ENCODE measurements at places on chromosomes 5 and 9.

DNA sequence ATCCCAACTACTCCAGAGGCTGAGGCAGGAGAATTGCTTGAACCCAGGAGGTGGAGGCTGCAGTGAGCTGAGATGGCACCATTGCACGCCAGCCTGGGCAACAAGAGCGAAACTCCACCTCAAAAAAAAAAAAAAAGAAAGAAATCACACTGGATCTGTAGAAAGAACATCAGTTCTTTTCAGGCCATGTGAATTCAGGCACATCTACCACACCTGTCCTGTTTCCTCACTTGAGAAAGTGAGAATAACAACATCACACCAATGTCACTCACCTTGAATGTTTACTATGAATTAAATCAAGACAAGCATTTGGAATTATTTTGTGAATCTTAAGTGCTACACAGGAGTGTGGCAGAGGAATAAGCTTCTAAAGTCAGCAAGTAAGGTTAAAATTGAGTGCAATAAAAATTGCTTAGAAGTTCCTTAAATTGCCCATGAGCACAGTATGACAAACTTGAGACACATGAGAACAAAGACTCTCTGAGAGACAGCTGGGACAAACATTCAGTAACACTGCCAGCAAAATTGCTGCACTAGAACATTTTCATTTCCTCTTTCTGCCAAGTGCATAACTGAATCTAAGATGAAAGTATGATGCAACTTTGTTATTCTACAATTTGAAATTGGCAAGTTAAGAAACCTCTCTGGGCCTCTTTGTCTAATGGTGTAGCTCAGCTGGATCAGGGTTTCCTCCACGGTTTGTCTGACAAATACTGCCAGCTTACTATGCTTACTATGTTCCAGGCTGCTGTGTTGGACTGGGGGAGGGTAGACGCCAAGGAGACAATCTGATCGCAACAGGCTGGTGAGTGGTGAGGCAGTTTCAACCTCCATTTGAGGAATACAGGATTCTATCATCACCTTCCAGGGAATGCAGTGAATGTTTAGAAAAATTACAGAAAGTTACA, 1.9 kb upstream of the RIC1 start:
- H3K27me3 ChIP-seq: no peaks in the 10 kb centered on the region
- peaks cover 48% of the 10 kb centered on the region for H3K4me1 ChIP-seq
- peak overlapping the region; percentile 100 for H3K27ac ChIP-seq
- peak; percentile 61 for DNase-seq

DNA sequence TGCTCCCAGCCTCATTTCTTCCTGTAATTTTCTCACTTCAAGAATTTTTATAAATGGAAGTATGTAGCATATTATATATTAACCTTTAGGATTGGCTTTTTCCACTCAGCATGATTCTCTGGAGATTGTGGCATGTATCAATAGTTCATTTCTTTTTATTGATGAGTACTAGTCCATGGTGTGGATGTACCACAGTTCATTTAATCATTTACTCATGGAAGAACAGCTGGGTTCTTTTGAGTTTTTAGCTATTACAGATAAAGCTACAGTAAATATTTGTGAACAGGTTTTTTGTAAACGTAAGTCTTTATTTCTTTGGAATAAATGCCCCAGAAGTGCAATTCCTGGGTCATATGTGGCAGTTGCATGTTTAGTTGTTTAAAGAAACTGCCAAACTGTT, 76.1 kb downstream of the UHRF2 start:
- H3K4me1 ChIP-seq: no peaks in the 10 kb centered on the region
- no peak overlapping the region for H3K4me3 ChIP-seq
- no peak overlapping the region for H3K27ac ChIP-seq
- DNase-seq: no peak

DNA sequence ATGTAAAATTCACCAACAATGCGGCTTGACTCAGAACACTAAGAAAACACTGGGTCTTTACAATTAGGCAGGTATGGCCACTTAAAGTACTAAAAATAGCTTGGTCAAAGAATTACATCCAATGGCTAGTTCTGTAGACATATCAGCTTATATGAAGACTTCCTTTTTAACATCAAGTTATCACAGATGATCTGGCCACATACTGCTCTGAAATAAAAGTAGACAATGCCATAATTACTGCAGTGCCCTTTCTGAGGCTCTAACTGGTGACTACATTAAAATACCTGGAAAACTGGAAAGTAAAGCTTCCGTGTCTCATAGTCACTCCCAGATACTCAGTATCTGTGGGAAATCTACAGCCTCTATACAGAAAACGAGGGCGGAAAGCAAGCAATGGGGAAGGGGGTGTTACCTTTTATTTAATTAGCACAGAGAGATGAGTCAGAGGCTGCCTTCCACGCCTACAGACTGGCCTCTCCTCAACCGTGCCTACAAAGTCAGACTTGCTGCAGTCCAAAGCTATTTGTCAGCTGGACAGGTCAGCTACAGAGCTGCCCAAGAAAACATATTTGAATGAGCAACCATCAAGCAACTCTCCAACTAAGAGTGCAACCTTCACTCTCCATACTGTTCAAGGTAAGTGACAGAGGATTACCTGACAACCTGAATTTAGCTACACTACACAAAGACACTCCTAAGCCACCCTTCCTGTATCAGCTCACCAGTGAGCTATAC, 8.7 kb downstream of the SERINC5 start:
- DNase-seq: peak; percentile 53
- H3K4me3 ChIP-seq: peak overlapping the region; percentile 15
- no peaks in the 10 kb centered on the region for H3K27me3 ChIP-seq
- H3K4me1 ChIP-seq: peaks cover 73% of the 10 kb centered on the region
- peak overlapping the region; percentile 84 for H3K27ac ChIP-seq
- H3K36me3 ChIP-seq: peaks cover 63% of the 10 kb centered on the region

DNA sequence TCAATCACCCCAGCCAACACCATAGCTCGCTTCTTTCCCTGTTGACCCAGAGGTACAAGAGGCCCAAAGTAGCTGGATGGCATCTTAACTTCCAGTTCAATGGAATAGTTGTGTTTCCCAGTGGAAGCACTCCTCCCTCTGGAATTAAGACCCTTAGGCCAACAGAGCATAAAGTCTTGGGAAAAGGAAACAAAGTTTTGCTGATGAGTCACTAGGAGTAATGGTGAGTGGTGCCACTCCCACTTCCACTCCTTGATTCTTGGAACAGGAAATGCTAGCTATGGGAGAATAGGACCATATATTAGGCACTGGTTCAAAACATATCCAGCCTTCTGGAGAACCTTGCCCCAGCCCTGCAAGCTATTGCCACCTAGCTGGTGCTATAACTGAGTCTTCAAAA, 44.7 kb upstream of the LMX1B start:
- no peak overlapping the region for H3K4me3 ChIP-seq
- no peaks in the 10 kb centered on the region for H3K36me3 ChIP-seq
- no peak for DNase-seq
- H3K4me1 ChIP-seq: no peaks in the 10 kb centered on the region
- H3K27ac ChIP-seq: no peak overlapping the region

DNA sequence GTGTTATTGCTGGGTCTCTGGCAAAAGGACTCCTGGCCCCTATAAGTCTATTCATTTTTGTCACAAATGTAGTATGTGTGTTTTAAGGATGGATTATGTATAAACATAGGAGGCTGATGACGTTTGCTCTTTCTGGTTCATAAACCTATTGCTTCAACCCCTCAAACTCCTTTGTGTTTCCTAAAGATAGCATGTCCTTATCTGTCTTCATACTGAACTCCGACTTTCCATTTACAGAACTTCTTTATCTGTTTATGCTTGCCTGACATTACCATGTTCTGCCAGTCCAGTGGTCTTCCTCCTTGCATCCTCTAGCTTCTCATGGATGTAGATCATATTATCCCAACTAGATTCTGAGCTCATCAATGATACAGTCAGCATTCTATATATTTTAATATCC, 46.1 kb downstream of the ARHGEF28 start:
- H3K4me1 ChIP-seq: no peaks in the 10 kb centered on the region
- no peak for DNase-seq
- peaks cover 9% of the 10 kb centered on the region for H3K27me3 ChIP-seq
- no peaks in the 10 kb centered on the region for H3K36me3 ChIP-seq
- no peak overlapping the region for H3K27ac ChIP-seq

DNA sequence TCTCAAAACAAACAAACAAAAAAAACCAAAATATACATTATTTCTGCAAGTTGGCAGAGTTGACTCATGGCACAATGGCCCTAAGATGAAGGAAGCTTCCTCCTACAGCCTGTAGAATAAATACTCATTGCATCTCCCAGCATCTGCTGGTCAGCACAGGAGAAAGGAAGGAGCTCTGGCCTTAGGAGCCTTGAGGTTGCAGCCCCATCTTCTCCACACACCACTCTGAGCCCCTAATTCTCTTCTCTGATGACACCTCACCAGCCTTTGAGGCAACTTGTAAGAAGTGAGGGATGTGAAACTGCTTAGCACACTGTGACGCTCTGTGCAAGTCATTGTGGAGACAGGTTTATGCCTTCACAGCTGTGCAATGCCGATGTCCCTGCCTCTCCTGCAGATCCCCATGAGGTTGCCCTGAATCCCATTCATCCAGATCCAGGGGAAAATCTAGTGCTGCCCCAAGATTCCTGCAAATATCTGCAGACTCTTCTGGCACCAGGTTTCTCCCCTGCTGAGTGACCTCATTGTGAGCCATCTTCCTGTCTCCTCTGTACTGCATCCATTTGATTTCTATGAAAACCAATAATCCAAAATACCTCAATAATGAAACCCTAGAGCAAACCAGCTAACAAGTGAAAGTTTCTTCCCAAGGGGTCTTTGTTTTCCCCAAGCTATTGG, 65.3 kb upstream of the TGFBR1 start:
- peaks cover 35% of the 10 kb centered on the region for H3K4me1 ChIP-seq
- no peak overlapping the region for H3K4me3 ChIP-seq
- DNase-seq: no peak
- no peak overlapping the region for H3K27ac ChIP-seq
- peaks cover 6% of the 10 kb centered on the region for H3K36me3 ChIP-seq
- H3K27me3 ChIP-seq: peaks cover 48% of the 10 kb centered on the region

DNA sequence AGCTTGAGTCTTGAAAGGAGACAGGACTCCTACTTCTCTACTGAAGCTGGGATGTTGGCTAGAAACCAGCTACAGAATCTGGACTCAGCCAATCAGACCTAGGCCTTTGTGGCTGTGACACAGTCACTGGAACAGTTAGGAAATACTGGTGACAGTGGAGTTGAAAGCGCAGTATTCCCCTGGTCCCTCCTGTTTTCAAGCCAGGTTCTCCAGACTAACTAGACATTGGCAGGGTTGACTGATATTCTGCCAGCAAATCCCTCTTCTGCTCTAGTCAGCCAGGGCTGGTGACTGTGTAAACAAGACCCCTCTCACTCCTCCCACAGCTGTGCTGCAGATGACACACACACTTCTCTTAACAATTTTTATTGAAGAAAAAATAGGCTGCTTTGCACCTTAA, 8.7 kb downstream of the SHROOM1 start:
- no peak for DNase-seq
- peaks cover 85% of the 10 kb centered on the region for H3K27me3 ChIP-seq
- H3K36me3 ChIP-seq: no peaks in the 10 kb centered on the region
- peaks cover 17% of the 10 kb centered on the region for H3K4me1 ChIP-seq
- H3K27ac ChIP-seq: peak overlapping the region; percentile 15

- peak; percentile 36 for DNase-seq
- no peaks in the 10 kb centered on the region for H3K36me3 ChIP-seq
- no peaks in the 10 kb centered on the region for H3K27me3 ChIP-seq
Observed at GRCh38 chr5:74934949-74935751, 69.0 kb upstream of the FAM169A start.

DNA sequence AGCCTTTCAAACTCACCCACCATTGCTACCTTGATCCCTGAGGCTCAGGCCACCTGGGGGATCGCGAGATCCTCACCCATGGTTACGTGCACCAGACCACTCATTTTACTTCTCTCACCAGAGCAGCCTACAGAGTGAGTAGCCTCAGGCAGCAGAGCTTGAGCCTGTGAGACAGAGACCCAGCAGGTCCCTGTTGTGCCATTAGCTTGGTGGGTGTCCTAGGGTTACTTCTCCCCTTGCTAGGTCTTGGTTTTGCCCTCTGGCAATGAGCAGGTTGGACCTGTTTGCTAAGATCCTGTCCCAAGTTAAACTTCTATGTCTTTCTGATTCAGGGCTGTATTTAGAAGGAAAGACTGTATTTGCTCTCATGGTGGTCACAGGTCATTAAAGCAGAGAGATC, 21.8 kb downstream of the WHRN start:
- H3K27ac ChIP-seq: no peak overlapping the region
- peaks cover 2% of the 10 kb centered on the region for H3K36me3 ChIP-seq
- DNase-seq: no peak
- H3K4me1 ChIP-seq: peaks cover 35% of the 10 kb centered on the region
- peaks cover 23% of the 10 kb centered on the region for H3K27me3 ChIP-seq
- no peak overlapping the region for H3K4me3 ChIP-seq

GRCh38 chr5:5783021-5783420, 360.5 kb downstream of the ICE1 start:
- no peak overlapping the region for H3K27ac ChIP-seq
- H3K27me3 ChIP-seq: no peaks in the 10 kb centered on the region
- DNase-seq: no peak
- no peak overlapping the region for H3K4me3 ChIP-seq

- DNase-seq: no peak
- H3K4me3 ChIP-seq: no peak overlapping the region
- peaks cover 3% of the 10 kb centered on the region for H3K4me1 ChIP-seq
Observed at GRCh38 chr5:52856564-52856963, 68.8 kb downstream of the ITGA1 start.
